Cortex of kidney (tissue), 1 donor: ENCODE measurements at places on chromosomes 5 and 9.

DNA sequence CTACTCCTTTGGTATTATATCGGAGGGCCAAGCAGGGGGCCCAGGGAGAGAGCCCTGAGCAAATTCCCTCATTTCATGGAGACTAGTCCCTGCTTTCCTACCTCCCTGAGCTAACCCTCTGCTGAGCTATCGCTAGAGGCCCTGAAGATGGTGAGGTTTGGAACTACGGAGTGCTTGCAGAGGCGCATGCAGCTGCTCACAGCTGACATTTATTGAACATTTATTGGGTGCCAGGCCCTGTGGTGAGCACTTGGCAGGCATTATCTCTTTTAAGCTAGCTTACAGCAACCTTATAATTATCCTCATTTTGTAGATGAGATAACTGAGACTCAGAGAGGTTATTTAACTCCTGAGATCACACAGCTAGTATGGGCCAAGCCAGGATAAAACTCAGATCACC is 9.8 kb downstream of the FAT2 start:
- DNase-seq: no peak

DNA sequence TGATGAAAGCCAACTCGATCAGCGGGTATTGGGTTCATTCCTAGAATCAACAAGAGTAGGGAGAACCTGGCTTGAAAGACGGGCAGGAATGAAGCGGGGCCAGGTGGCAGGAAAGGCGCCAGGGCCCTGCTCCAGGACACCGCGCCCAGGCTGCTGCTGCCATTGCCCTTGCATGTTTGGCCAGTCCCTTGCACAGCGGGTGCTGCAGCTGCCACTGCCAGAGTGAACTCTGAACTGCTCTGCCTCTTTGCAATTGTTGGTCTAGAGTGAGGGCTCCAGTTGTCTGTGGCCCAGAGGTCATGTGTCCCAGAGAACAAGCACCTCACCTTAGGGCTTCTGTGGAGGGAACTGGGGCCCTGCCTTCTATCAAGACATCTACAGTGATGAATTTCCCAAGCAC is 24.0 kb upstream of the CARTPT start:
- no peak for DNase-seq

DNA sequence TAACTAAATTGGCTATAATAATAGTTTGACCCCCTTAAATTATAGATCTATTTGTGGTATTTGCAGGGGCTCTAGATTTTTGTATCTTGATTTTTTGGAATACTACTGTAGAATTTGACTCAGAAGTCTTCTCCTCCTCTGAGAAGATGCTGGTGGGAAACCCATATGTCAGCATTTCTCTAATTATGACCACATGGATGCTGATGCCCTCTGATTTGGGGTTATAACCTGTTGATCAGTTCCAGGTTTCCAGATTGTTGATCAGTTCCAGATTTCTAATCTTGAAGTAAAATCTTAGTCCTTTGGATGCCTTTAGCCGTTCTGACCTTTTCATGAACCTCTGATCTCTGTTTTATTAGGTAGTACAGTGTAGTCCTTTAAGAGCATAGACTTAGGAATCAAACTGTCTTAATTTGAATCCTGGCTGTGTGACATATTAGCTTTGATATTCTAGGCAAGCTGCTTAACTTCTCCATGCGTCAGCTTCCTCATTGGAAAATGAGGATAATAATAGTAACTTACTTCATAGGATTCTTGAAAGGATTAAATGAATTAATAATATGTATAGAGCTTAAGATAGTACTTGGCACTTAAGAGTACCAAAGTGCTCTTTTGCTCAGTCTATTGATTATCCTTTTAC is 8.1 kb downstream of the FSD1L start:
- no peak for DNase-seq

GRCh38 chr9:5708414-5708813 is 79.5 kb downstream of the RIC1 start:
- no peak for DNase-seq

DNA sequence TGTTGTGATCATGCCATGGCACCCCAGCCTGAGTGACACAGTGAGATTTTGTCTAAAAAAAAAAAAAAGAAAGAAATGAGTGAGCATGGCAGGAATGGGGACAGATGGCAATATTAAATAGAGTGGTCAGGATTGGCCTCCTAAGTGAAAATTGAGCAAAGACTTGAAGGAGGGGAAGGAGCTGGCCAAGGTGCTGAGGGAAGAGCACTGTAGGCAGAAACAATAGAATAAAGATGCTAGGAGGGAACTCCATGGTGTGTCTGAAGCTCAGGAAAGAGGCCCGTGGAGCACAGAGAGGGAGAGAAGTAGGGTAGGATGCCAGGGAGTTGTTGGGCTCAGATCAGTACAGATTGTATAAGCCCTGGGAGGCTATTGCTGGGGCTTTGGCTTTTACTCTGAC is 64.4 kb upstream of the PCAT7 start:
- DNase-seq: no peak

DNA sequence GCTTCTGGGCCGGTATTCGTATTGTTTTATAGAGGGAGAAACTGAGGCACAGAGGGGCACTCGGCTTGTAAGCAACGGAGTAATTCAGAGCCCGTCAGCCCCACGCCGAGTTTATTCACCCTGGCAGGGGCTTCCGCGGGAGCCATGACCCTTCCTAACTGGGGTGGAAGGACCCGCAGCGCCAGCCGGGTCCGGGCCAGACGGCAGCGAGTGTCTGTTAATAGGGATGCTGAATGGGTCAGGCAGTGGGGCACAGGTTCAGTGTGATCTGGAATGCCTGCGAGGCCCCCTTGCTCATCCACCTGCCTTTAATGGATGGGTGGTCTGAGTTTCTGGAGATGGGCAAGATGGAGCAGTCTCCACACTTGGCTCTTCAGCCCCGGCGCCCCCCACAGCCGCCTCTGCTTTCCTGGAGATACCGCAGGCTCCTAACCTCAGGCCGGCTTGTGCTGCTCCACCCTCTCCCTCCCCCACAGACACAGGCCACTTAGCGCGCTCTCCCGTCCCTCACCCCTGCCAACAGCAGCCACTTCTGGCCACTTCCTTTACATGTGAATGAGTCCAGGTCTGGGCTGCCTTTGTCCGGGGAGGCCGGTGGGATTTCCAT is 147.1 kb downstream of the ERCC6L2 start:
- DNase-seq: no peak

DNA sequence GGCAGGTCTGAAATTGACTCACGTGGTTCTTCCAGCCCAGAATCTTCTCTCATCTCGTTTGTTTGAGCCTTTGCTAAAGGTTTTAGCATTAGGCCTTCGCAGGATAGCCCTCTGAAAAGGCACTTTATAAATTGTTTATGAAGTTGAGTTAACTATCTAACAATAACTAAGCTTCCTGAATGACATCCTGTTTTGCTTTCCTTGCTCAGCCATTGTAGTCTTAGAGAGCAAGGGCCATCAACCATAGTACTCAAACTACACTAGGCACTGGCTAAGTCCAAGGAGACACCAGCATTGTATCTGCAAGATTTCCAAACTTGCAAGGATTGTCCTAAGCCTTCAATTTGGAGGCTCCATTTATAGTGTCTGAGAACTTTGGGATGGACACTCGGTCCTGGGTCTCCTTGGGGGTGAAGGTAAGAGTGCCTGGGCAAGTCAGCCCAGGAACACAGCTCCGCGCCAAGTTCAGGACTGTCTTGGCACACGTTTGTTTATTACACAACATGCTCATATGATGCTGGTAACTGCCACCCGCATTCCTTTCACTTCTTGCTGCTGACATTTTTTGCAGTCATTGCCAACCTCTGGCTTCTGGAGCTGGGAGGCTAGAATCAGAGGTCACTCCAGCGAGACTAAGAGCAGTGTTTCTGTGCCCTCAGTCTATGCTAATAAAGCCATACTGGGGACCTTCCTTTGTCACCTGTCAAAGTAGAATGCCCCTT is 151.1 kb downstream of the ESM1 start:
- no peak for DNase-seq

DNA sequence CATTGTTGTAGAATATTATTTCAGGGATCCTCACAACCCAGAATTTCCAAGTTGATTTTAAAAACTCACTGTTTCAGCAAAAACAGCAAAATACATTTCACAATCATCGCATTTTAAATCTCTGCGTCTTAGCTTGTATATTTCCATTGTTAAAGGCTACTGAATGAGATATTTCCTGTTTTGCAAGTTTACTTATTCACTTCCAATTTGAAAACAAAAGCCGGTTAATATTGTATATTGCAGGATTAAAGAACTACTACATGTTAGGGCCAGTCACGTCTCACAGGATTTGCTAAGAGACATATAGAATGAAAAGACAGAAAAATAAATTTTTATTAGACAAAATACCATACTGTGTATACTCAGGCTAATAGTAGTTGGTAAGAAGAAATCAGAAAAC is 395.9 kb upstream of the CDH9 start:
- DNase-seq: no peak
